ENCODE measurements at places on chromosomes 1 and 21. TPM values are rescaled to one million over a fixed set of nuclear protein-coding genes. Genes with fewer than 3 reads are reported as not detected.

The PTGER3 gene
- total RNA-seq: 1.4 TPM

The NOS1AP gene
- total RNA-seq: not detected

The TNFAIP8L2 gene
- total RNA-seq: 38.0 TPM

The SIPA1L2 gene
- total RNA-seq: 2.6 TPM

The B3GALT2 gene
- 0.13 TPM for total RNA-seq

The MYOM3 gene
- not detected for total RNA-seq

The CD247 gene
- total RNA-seq: 237 TPM

The AADACL3 gene
- total RNA-seq: not detected

The RUNX1 gene
- 116 TPM for total RNA-seq

The OVAAL gene
- total RNA-seq: not detected

The C1orf216 gene
- total RNA-seq: 25.9 TPM

The SLC19A2 gene
- 14.0 TPM for total RNA-seq

The KCNQ4 gene
- total RNA-seq: 0.88 TPM

The TEX35 gene
- not detected for total RNA-seq

The CDCA8 gene
- 33.5 TPM for total RNA-seq

The NGF gene
- total RNA-seq: not detected

The RGS18 gene
- not detected for total RNA-seq

The PBX1 gene
- not detected for total RNA-seq

The PPP1R15B gene
- 75.8 TPM for total RNA-seq

The ZNF281 gene
- total RNA-seq: 24.1 TPM

The OPTC gene
- total RNA-seq: not detected

The AMIGO1 gene
- 1.2 TPM for total RNA-seq

The OXCT2 gene
- 1.6 TPM for total RNA-seq

The SLAMF9 gene
- total RNA-seq: not detected

The PM20D1 gene
- total RNA-seq: 0.29 TPM

The ERG gene
- not detected for total RNA-seq

The F3 gene
- 0.16 TPM for total RNA-seq

The FMO5 gene
- 0.17 TPM for total RNA-seq

The ZNF670 gene
- 2.9 TPM for total RNA-seq

The CFHR1 gene
- not detected for total RNA-seq

The CHI3L2 gene
- total RNA-seq: 4.0 TPM

The CBR3 gene
- 16.4 TPM for total RNA-seq

The S100A14 gene
- 0.16 TPM for total RNA-seq

The TSPEAR gene
- not detected for total RNA-seq

The DCDC2B gene
- not detected for total RNA-seq

The NR1I3 gene
- total RNA-seq: not detected

Measured in activated T-helper 1 cell treated with anti-CD3 and anti-CD28 coated beads, Interleukin-12 subunit alpha, Interleukin-12 subunit beta, Interleukin-2, Interleukin-4 antibody, amounts not matched to agents 30 ng/mL and 10 ng/mL and 1 ng/mL, durations not matched to agents 14 hours and 24 hours and 36 hours (primary cell).